ENCODE measurements at places on chromosomes 5 and 9.

DNA sequence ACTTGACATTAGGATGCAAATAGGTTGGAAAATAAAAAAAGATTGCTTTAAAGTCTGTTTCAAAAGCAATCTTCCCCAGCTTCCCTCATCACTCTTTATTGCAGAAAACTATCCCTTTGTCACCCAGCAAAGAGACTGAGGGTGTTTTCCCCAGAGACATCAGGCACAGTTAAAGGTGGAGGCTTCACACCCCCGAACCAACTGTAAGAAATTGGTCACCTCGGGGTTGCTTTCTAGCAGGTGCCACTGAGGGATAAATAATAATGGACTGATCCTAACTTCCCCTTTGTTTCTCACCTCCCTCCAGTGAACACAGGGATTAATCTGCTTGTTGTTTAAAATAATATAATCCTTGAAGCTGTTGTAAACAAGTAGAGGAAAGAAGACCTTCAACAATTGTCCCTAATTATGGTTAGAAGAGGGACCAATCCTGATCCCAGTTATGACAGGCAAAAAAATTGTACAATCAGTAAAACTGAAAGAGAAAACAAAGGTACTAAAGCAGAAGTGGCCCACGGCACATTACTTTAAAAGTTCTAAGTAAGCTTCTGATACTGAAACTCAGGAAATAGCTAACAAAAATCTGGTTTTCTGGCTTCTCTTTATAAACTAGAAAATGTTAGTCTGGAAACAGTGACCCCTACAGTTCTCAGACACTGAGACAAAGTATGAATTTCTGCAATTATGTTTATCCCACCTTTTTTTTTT, 6.6 kb upstream of the PCSK1 start:
- no peak for DNase-seq

DNA sequence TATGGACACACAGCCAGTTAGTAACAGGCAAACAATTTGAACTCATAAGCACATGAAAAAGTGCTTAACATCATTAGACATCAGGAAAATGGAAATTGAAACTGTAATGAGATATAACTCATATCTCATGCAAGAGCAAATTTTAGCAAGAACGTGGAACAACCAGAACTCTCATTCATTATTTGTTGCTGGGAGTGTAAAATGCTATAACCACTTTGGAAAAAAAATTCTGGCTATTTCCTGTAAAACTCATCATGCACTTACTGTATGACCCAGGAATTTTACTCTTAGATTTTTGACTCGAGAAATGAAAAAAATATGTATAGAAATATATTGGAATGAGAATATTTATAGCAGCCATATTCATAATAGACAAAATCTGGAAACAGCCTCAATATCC, 205.7 kb upstream of the PUM3 start:
- DNase-seq, result peak; percentile 27

- DNase-seq, result no peak
These were observed 24.6 kb downstream of the C5orf58 start for GRCh38 chr5:170257370-170257769.

GRCh38 chr5:88702332-88702731, 180.7 kb downstream of the MEF2C start:
- no peak for DNase-seq
